M059J (cell line): ENCODE measurements at places on chromosomes 5 and 9. TPM values are rescaled to one million over a fixed set of nuclear protein-coding genes. Genes with fewer than 3 reads are reported as not detected.

DNA sequence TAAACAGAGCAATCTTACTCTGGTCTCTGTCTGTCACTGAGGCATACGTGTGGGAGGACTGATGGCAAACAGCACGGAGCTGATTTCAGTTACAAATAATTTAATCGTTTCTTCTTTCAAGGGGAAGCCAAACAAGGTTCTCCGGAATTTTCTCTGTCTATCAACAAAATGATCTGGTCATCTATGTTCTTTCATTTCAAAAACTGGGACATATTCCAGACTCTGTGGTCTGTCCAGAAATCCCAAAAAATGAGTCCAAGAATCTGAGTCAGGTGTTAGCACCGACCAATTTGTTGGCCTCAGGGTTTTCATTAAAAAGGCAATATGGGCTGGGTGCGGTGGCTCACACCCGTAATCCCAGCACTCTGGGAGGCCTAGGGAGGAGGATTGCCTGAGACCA lies 69.9 kb upstream of the ZNF608 start:
- peak; percentile 41 for DNase-seq

Gene QRFP
- not detected in 2 replicates for total RNA-seq

DNA sequence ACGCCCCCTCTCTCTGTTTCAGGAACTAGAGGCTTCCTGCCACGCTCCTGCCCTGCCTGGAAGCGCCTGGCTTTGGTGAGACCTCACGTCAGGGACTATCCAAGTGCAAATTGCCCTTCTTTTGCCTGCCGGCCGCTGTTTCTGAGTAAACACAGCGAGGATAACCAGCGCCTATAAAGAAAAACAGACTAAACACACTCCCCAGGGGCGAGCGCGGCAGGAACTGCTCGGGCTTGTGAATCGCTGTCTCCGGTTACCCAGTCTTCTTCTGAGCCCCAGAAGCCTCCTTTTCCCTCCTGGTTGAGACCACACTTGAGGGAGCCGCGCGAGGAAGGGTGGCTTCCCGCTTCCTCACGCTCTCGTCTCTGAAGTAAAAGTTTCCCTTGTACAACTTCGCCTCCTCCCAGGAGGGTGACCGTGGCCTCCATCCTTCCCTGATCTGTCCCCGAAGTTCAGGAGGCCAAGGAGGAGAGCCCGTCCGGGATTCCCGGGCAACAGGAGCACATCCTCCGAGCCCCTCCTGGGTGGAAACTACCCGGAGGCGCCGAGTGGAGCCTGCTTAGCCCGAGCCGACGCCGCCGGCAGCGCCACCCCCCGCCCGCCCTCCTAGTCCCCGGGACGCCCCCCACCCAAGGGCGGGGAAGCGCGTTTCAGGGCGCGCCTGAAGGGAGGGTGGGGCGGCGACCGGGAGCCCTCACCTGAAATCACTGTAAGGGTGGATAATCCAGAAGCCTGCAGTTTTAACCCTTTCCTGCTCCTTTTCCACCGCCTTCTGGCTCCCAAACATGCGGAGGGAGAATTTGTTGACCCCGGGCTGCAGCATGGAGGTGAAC lies 993 bp downstream of the HCN1 start:
- no peak for DNase-seq

DNA sequence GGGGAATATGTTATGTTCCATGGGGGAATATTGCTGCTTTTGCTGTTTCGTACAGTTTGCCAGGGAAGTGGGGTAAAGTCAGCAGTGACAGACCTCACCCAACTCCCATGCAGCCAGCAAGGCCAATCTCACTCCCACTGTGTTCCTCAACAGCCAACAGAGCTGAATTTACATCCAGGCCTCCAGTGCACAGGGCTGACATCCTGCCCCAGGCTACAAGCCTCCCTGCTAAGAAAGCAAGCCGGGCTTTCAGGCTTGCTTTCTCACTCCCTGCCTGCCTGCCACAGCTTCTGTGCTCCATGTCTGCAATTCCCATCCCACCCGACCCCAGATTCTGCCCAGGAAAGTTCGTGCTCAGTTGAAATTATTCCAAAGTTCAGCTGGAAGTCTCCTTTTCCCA lies 25.5 kb upstream of the SNCAIP start:
- no peak for DNase-seq

Gene ANKRD20A1
- not detected in 2 replicates for total RNA-seq

DNA sequence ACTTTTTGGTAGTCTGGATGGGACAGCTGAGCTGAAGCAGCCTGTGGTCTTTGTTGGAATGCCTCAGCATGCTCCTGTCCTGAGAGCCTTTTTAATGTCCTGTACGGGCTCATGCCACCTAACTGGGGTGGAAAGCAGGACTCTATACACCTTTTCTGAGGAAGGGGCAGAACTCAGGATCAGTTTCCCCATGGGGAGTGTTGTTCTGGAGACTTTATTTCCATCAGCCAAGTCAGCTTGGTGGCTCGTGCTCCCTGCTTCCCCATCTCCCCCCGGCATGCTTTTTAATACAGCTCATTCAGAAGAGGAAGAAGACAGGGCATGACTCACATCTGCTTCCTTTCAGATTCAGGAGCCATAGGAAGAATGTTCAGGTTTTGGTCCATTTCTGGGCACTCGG lies 5.1 kb upstream of the SEPTIN8 start:
- DNase-seq = peak; percentile 66

DNA sequence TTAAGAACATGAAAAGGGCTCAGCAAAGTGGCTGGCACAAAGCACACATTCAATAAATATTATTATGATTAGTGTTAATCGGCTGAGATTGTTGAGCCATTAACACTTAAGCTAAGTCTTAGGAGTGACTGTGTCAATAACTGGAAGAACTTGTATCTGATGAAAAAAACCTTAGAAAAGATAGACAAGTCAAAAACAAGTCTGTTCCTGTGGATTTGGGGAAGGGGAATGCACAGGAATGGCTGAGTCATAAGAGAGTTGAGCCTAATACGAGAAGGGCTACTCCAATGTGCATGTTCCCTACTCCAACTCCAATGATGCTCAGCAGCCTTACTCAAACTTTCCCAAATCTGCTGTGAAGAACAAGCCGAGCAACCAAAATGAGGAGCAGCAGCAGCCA lies 53.9 kb downstream of the MED27 start:
- DNase-seq = no peak

DNA sequence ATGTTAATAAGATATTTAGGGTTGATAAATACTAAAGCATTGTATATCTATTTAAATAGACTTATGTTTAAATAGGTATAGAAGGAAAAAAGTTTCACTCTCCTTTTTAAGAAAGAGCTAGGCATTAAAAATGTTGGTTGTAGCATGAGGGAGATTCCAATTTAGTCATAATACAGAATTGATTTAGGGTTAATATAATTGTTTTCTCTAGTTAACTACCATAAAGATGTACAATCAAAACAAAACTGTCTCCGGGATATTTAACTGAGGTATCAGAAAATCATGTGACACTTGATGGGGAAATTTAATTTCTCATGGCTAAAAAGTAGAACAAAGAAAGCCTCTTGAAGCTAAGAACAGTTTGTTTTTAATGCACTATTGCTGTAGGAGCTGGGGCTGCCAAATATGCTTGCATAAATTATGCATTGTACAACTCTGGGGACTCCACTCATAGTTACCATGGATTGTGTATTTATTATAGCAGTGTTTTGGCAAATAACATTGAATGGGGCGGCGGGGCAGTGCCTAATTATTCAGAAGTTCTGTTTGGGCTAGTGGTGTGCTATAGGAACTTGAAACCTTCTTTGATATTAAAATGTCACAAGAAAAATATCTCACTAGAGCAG lies 44.2 kb downstream of the SMC2 start:
- no peak for DNase-seq

DNA sequence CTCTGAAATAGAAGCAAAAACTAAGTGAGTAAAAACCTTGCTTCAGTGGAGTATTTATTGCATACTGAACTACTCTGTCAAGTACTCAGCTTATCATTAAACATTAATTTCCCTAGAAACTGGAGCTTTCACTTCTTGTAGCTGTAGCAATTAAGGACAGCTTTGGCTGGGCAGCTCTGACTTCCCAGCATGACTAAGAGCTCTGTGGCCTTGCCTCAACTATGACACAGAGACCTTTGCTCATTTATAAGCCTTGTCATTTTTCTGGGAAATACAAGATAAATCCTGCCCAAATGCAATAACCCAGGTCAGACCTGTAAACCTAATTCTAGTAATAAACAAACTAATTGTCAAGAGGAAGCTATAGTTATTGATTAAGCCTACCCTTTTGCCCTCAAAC lies 65.4 kb upstream of the STK32A start:
- DNase-seq = peak; percentile 84

- DNase-seq = peak; percentile 90
Measured at GRCh38 chr5:169980418-169981053, at the start of gene INSYN2B. TSS of gene INSYN2B (minus strand) at chr5:169980495. CDS start at chr5:169883898, 96,597 bp downstream.

Gene KIAA0825
- total RNA-seq = 0.32 and 0.49 TPM in 2 replicates

- DNase-seq = peak; percentile 99
Measured at GRCh38 chr9:33506626-33507370, 17.3 kb upstream of the ANKRD18B start.

Gene CAMK4
- 3.9 and 7.4 TPM in 2 replicates for total RNA-seq

DNA sequence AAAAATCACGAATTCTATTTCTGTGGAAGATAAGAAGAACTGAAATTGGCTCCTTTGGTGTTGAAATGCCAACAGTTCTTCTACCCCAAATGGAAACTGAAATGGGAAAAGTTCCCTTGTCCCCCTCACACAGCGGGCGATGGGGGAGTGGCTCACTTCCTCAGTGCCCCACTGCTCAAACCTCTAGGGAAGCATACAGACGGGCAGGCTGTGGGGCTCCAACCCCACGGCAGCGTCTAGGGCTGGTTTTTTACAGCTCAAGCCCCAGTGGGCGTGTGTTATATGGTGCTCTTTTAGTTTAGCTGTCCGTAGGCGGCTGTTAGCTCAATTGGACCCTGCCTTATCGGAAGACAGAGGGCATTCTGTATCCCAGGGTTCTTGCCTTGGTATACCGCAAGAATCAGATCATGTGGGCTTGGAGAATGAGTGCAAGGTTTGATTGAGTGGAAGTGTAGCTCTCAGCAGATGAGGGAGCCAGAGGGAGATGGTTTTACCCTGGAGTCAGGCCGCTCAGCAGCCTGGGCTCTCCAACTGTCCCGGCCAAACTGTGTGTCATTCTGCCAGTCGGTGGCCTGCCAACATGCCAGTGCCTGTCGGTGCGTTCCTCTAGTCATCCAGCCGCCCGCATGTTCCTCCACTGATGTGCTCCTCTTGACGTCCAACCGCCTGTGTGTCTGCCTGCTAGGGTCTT lies 166.3 kb upstream of the ZNF608 start:
- DNase-seq = no peak

GRCh38 chr5:141753971-141754713 lies 72.1 kb upstream of the ARAP3 start:
- DNase-seq = peak; percentile 53

DNA sequence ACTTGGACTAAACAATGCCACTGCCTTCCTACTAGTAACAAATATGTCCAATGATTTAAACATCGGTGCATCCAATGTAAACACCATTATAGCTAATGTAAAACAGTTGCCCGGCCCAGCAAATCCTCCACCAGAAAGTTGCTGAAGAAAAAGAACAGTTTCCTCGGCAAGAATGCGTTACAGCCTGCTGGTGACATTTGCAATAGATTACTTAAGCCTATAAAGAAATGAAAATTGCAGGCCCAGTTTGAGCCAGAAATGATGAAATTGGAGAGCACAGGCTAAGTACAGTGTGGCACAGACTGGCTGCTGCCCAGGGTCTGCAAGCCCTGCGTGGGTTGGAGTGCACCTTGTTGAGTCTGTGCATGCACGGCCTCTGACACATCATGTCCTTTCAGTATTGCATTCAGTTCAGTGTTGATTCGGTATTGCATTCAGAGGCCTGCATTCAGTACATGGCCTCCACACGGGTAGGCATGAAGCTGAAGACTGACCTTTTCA lies 406.0 kb upstream of the KLF4 start:
- no peak for DNase-seq

DNA sequence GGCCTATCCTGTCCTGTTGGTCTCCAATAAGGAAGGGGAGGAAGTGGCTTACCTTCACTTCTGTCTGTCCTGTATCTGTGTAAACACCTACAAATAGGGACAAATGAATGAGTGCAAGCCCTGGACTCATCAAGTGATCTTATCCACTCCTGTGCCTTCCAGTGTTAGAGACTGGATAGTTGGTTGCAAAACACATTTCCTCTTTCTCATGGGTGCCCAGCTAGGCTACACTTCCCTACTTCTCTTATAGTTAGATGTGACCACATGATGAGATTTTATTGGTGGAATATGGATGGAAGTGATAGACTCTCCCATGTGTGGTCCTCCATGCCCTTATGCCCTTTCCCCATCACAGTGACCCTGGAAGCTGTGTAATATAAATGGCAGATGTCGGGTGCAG lies 16.9 kb upstream of the PFDN1 start:
- no peak for DNase-seq
